ENCODE measurements at places on chromosomes 2 and 18. TPM values are rescaled to one million over a fixed set of nuclear protein-coding genes. Genes with fewer than 3 reads are reported as not detected.

The ZSWIM2 gene
- not detected for total RNA-seq

The FAM228A gene
- total RNA-seq, result 0.80 TPM

The OSR1 gene
- total RNA-seq, result 10.3 TPM

The GAREM2 gene
- total RNA-seq, result 12.1 TPM

The RNF103 gene
- total RNA-seq, result 22.8 TPM

The CNDP1 gene
- 0.29 TPM for total RNA-seq

The RFTN2 gene
- total RNA-seq, result 5.4 TPM

The C2orf80 gene
- not detected for total RNA-seq

The UGT1A3 gene
- not detected for total RNA-seq

The TFCP2L1 gene
- 0.78 TPM for total RNA-seq

The IDH1 gene
- total RNA-seq, result 260 TPM

The CCDC141 gene
- 14.8 TPM for total RNA-seq

The SCN2A gene
- 0.86 TPM for total RNA-seq

The DSG2 gene
- total RNA-seq, result 119 TPM

The ASB18 gene
- not detected for total RNA-seq

The TBR1 gene
- not detected for total RNA-seq

The FOXI3 gene
- 0.57 TPM for total RNA-seq

The GPR45 gene
- not detected for total RNA-seq

The ICOS gene
- not detected for total RNA-seq

The ZNF407 gene
- 18.4 TPM for total RNA-seq

The KLF11 gene
- 4.6 TPM for total RNA-seq

The POU3F3 gene
- total RNA-seq, result not detected

The RAD51AP2 gene
- 0.07 TPM for total RNA-seq

The AP1S3 gene
- 11.5 TPM for total RNA-seq

The MC5R gene
- not detected for total RNA-seq

The ZNF396 gene
- 4.5 TPM for total RNA-seq

The CRYGD gene
- not detected for total RNA-seq

The ABCG5 gene
- total RNA-seq, result not detected

The PSMA8 gene
- total RNA-seq, result 0.29 TPM

The GPR17 gene
- total RNA-seq, result not detected

The CREG2 gene
- 0.65 TPM for total RNA-seq

The CCDC148 gene
- total RNA-seq, result 4.6 TPM

The SLC4A3 gene
- total RNA-seq, result 19.7 TPM

The DQX1 gene
- total RNA-seq, result 1.5 TPM

The C2orf15 gene
- 16.0 TPM for total RNA-seq

The TDRD15 gene
- total RNA-seq, result 0.04 TPM

The INHA gene
- 1.7 TPM for total RNA-seq

The HYCC2 gene
- total RNA-seq, result 25.7 TPM

The RAX gene
- total RNA-seq, result not detected

The TUBA4B gene
- not detected for total RNA-seq

The SP100 gene
- 2.3 TPM for total RNA-seq

The POTEJ gene
- total RNA-seq, result 0.19 TPM

The AQP4 gene
- total RNA-seq, result 1.7 TPM

The PLCD4 gene
- total RNA-seq, result 0.38 TPM

The GAREM1 gene
- total RNA-seq, result 11.4 TPM

The GAL3ST2 gene
- total RNA-seq, result 0.51 TPM

The NYAP2 gene
- not detected for total RNA-seq

The GPR39 gene
- total RNA-seq, result 4.0 TPM

The SOX11 gene
- total RNA-seq, result 154 TPM

The TACR1 gene
- 0.73 TPM for total RNA-seq

The COL4A3 gene
- 0.34 TPM for total RNA-seq

The NBEAL1 gene
- total RNA-seq, result 30.9 TPM

The MAP3K19 gene
- not detected for total RNA-seq

The SLC14A1 gene
- total RNA-seq, result 0.50 TPM

The LYPD6B gene
- total RNA-seq, result 140 TPM

All from progenitor cell of endocrine pancreas (in vitro differentiated cells).